ENCODE measurements at places on chromosomes 12 and 14.
A peak's percentile ranks its signal among the peaks of the same experiment; 100 is the strongest.

GRCh38 chr14:90278199-90279175, 22.1 kb downstream of the PSMC1 start:
- DNase-seq = no peak

GRCh38 chr14:64272019-64272418, 22.2 kb downstream of the ESR2 start:
- DNase-seq = no peak

GRCh38 chr14:59126714-59127436, 61.6 kb upstream of the DAAM1 start:
- peak; percentile 59 for DNase-seq

DNA sequence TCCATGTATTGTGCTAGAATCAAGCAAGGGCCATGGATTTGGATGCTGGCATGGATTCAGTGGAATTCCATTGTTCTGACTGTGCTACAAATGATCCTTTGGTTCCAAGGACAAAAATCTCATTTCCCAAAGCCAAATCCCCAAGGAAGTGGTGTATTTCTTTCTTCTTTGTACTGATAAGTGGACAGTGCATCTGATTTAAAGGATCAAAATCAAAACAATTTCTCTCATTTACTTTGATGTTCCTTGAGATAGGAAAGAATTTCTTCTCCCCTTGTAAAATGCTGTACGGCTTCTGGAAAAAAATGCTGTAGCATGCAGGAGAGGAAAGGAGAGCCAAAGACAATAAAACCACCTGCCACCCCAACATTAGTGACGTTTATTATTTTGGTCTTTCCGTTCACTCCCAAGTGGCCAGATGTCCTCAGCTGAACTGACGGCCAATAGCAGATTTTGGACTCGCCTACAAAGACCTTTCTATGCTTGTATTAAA, 185.7 kb downstream of the PRKD1 start:
- peak; percentile 79 for DNase-seq

DNA sequence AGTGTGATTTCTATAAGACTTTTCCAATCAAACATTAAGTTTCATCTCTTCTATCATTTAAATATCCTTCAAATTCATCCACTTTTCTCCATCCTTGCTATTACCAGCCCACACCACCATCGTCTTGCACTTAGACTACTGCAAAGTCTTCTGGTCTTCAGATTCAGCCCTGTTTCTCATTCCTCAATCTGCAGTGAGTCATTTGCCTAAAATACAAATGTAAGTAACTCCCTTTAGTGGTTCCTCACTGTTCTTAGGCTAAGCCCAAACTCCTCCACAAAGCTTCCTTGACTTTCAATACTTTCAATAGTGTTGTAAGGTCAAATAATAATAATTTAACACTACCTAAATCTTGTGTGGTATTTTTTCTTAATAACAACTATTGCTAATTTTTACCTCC, 83.3 kb downstream of the PLEKHG7 start:
- DNase-seq = peak; percentile 40

Measured in fibroblast of skin of right biceps (primary cell).